Activated CD8-positive, alpha-beta memory T cell treated with anti-CD3 and anti-CD28 coated beads, Interleukin-2, amount 50 U/mL, for 48 hours (primary cell): ENCODE measurements at places on chromosomes 12 and 14.

- no peak for DNase-seq
Measured at GRCh38 chr12:129670256-129670920, 233.4 kb downstream of the TMEM132D start.

- DNase-seq, result peak; percentile 36
Measured at GRCh38 chr12:52522346-52523011, 2.3 kb upstream of the KRT5 start.

- no peak for DNase-seq
Measured at GRCh38 chr14:79584679-79585078, 626.6 kb downstream of the DIO2 start.

GRCh38 chr12:130194154-130194553, 31.9 kb downstream of the FZD10 start:
- no peak for DNase-seq

DNA sequence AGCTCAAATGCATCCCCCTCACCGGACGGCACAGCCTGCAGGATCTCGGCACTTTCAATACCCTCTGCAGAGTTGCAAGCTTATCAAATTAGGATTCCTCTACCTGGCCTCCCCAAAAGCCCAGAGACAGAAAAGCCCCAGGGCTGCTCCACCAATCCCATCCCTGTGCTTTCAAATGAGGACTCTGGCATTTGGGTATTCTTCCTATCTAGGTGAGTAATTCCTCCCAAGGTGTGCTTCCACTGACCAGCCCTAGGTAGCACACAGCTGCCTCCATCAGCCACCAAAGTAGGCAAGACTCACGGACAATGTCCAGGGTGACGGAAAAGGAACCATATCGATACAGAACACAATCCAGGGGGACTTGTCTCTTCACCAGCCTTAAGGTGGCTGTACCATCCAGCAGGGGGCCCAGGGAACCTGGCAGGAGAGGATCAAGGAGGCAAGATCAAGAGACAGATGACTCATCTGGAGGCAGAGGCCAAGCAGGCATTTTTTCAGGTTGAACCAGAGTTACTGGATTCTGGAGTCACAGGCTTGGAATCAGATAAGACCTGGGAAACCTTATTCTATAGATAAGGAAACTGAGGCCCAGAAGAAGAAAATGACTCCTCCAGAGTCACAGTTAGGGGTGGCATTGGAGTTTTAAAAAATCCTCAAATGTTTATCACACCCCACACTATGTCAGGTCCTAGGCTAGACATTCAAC, 9.9 kb downstream of the PMEL start:
- peak; percentile 71 for DNase-seq

GRCh38 chr12:66725031-66725430, 46.2 kb upstream of the GRIP1 start:
- no peak for DNase-seq

- DNase-seq, result no peak
Measured at GRCh38 chr12:14956024-14956891, 5.1 kb downstream of the ARHGDIB start.

- DNase-seq, result no peak
Measured at GRCh38 chr12:125255935-125256633, 190.8 kb downstream of the AACS start.

DNA sequence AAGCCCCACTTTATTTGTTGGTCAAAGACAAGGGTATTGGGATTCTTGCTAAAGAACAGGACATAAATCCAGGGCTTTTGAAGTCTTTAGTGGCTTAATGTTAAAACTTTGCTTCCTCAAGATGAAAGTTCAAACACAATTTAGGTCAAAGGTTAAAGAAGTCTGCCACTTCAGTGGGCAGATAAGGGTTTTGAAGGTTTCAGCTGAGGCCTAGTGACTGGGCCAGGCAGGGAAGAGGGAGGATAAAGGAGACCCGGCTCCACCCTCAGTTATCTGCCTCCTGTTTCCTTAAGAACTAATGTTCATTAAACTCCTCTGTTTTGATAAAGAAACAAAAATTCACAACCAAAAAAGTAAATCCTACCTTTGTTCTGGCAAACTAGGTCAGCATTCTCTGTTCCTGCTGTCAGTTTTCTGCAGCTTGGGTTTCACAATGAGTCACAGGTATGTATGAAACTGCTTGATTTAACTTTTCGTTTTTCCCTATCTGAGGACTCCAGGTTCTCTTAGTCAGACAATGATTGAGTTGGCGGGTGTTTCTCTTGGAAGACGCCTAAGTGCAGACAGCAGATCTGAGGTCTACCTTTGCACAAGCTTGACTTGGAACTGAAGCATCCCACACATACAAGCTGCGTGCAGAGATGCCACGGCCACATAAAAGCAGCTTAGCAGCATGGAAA, 208.3 kb downstream of the EXOC5 start:
- DNase-seq, result no peak

DNA sequence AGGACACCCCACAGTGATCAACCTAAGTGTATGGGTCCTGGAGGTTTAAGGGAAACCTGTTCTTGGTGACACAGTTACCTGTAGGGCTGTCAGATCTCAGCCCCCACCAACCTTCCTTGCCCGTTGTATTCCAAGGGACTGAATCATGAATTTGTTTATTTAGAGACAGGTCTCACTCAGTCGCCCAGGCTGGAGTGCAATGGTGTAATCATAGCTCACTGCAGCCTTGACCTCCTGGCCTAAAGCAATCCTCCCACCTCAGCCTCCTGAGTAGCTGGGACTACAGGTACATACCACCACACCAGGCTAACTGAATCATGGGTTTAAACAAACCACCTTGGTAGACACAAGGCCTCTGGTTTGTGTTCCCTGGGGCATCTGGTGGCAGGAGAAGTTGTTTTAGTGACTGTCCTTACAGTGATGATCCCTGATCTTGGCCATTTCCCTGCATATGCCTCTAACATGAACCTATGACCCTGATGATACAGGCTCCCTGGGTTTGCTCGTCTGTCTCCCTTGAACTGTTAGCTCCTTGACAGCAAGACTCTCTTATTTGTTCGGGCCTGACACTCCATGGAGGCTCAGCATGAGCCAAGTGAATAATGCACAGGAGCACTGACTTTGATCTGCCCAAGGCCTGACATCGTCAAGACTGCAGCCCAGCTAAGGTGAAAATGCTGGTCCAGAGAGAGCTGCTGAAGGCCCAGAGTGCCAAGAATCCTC, 47.9 kb downstream of the PITPNM2 start:
- DNase-seq, result no peak

DNA sequence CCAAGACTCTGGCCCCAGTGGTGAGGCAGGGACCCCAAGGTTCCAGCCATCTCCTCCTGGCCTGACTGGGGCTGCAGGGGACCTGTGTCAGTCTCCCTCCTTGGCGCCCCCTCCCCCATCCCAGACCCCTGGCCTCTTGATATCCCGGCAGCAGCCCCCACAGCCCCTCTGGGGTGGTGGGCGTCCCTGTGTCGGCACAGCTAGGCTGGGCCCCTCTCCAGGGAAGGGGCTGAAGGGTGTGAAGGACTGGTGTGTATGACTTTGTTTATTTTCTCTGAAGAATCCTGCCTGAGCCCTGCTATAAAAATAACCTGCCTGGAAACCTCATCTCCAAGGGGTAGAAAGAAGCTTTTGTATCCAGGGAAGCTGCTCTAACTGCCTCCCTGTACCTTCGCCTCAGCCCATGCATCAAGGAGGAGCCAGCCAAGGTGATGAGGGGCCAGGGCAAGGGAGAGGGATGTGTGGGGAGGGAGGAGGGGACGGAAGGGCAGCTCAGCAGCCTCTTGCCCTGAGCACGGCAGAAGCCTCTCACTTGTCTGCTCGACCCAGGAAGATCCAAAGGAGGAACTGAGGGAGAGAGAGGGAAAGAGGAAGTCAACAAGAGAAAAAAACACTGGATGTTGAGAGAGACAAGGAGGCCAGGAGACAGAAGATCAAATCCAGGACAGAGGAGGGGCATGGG, 25.4 kb upstream of the COL2A1 start:
- DNase-seq, result no peak

DNA sequence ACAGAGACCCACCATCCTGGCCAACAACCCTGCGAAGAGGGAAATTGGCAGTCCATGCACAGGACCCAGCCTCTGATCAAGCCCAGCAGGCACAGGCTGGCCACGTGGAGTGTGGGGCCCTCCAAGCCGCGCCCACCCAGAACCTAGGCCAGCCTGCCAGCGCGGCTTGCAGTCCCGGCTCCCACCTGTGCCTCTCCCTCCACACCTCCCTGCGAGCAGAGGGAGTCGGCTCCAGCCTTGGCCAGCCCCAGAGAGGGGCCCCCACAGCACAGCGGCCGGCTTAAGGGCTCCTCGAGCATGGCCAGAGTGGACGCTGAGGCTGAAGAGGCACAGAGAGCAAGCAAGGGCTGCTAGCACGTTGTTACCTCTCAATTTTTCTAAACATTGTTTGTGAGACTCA, 373.4 kb downstream of the NELL2 start:
- DNase-seq, result no peak

GRCh38 chr12:69438539-69438938, 31.6 kb upstream of the FRS2 start:
- DNase-seq, result no peak

- no peak for DNase-seq
Measured at GRCh38 chr12:100185361-100185894, 15.2 kb upstream of the ACTR6 start.

DNA sequence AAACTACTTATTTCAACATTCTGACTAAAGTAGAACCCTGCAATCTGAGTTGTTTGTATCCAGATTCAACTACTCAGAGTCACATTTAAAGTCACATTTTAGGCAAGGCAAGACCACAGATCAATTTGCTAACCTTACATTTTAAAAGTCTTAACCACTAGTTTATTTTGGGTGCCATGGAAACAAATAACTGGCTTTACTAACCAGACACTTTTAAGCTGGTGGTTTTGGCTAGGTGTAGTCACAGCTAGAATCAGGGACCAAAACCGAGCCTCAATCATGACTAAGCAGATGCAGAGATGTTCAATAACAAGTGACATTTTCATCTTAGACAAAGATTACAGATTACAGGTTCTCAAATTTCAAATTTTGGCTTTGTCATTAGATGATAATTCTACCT, 115.3 kb downstream of the PDE6H start:
- DNase-seq, result no peak

- DNase-seq, result no peak
Measured at GRCh38 chr12:49720214-49720613, 13.0 kb upstream of the FMNL3 start.

DNA sequence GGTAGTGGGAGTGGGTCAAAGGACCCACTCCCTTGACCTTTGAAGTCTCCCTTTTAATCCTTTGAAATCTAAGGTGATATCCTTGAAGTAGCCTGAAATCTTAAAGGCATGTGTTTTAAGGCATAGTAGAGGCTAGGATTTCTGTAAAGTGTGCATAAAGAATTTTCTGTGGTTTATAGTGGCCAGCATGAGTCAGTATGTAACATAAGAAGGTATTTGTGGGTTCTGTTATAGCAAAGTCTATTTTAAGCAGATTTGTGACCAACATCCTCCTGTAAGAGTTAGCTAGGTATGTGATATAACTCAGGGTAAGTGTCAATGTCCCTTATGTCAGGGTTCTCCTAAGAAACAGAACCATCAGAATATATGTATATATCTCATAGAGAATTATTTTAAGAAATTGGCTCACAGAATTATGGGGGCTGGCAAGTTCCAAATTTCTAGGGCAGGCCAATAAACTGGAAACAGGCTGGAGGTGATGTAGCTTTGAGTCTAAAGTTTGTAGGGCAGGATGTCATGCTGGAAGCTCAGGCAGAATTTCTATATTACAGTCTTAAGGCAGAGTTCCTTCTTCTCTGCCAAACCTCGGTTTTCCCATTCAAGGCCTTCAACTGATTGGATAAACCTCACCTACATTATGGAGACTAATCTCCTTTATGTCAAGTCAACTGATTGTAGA, 18.7 kb upstream of the EPYC start:
- no peak for DNase-seq

- DNase-seq, result no peak
Measured at GRCh38 chr12:12266389-12266872, 413 bp downstream of the LRP6 start.

DNA sequence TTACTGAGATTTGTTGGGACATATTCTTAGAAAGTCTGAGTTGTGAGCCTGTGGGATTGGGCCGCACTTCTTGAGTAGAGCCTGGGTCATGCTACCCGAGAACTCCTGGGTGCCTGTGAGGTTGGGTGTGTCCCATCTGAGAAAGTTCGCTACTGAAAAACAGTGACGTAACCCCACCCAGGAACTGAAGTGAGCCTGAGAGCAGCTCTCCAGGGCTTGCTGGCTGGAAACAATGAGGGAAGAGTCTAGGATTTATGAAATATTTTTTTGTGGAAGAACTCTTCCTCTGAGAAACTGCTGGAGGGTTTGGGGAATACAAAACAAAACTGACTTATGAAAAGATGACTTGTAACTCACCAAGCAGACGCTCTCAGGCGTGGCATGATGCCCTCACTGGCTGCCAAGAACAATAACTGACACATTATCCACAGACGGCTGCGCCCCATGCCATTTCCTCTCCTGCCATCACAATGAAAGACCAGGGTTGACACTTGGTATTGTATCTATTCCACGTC, 69.2 kb downstream of the RASSF3 start:
- no peak for DNase-seq

DNA sequence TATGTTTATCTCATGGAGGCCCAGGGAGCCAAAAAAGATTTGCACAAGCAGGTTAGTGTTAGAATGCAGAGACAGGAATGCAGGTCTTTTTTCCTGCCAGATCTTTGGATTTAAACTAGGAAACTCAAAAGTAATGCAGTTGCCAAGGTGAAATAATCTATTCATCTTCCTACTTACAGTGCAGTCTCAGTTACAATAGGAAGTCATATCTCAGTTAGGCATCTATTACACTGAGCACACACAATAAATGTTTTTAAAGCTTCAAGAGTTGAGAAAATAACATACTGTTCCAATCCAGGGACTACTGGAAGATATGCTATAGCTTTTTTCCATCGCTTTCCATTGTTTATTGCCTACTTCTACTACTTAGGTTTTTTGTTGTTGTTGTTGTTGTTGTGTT, 279.3 kb upstream of the E2F7 start:
- no peak for DNase-seq

DNA sequence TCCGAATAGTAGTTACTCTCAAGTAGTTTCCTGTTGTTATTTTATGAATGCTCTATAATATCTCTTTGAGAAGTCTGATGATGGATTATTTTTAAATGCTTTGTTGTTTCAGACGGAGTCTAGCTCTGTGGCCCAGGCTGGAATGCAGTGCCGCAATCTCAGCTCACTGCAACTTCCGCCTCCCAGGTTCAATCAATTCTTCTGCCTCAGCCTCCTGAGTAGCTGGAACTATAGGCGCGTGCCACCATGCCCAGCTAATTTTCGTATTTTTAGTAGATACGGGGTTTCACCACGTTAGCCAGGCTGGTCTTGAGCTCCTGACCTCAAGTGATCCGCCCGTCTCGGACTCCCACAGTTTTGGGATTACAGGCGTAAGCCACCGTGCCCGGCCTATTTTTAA, 1.4 kb upstream of the OS9 start:
- no peak for DNase-seq
